Stimulated activated CD4-positive, alpha-beta T cell treated with anti-CD3 and anti-CD28 coated beads, Interleukin-4, amount 100 ng/mL, for 1 hour (primary cell): ENCODE measurements at places on chromosomes 4 and X.

DNA sequence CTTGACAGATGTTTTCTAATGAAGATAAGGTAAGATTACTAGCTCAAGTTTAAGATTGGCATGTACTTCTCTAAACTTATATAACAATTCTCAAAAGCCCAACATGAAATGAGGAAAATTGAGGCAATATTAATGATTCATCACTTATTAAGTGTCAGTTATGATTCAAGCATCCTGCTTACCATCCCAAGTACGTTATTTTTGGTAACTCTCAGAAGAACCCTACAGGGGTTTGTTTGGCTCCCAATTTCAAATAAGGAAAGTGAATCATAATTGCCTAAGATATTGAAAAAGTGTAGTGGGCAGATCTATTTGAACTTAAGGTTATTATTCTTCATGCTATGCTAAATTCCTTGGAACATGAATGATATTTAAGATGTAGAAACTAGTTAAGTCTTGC lies 387.9 kb upstream of the TENM3 start:
- no peak for DNase-seq

DNA sequence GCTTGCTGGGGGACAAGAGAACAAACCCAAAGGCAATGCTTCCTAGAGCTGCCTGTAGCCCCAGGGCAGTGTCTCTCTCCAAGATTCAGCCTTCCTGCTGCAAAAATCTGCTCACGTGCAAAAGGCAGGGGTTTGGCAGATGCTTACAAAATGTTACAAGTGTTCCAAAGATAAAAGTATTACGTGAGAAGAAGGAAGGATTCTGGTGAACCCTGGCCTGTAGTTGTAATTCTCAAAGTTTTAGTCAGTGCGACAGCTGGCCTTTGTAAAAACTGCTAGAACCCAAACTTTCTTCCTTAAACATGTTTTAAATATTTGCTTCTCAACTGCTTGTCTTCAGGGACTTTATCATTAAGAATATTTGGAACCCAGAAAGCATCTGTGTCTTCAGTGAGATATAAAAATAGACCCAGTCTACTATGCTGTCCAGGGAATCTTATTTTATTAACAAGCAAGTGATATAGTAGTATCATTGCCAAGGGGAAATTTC lies 232.3 kb downstream of the FRMPD4 start:
- DNase-seq, result no peak

DNA sequence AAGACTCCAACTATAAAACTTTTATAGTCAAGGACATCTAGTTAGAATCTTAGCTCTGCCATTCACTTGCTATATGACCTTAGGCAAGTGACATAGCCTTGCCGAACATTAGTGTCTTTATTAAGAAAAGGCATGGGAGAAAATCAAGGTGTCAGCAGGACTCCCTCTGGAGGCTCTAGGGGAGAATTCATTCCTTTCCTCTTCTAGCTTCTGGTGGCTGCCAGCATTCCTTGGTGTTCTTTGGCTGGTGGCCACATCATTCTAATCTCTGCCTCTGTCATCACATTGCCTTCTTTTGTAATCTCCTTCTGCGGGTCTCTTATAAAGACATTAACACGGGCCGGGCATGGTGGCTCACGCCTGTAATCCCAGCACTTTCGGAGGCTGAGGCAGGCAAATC lies 99.8 kb downstream of the PPP1R2C start:
- DNase-seq, result no peak

DNA sequence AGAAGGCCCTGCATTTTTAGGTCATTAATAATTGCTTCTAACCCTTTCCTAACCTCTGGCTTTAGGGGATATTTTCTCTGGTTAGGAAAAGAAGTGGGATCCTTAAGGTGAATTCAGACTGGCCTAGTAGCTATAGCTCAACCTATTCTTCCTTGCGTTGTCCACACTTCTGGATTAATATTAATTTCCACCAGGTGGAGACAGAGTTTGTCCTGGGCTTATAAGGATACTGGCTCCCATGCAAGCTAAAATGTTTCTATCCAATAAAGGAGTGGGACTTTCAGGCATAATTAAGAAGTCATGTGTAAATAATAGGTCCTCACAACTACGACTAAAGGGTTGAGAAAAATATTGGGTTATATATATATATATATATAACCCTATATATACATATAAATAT lies 860.0 kb upstream of the POU3F4 start:
- no peak for DNase-seq

DNA sequence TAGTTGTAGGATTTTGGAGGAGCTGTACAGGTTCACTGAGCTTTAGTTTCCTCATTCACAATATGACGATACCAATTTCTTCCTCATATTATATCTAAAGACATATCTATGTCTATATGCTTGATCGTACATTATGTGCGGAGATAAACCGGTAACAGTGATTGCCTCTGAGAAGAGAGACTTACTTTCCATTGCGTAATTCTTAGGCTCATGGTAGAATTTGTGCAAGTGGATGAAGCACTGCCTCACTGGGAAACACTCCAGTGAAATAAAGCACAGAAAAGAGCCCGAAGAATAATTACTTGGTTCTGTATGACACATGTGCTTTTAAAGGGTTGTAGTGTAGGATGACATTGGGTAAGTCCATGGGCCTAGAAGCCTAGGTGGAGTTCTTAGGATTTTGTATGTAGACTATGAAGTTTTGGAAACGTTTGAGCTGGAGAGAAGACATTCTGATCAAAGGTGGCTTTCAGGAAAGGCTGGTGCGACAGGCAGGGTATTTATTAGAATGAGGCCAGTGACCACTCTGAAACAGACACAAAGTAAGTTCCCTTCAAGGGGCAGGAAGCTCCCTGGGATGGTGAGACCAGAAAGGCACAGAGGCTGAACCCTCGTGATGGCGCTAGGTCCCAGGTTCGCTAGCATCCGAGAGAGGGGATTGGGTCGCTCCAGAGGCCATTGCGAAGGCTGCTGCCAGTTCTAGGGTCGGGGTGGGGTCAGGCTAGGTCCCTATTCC lies 649 bp upstream of the VBP1 start:
- no peak for DNase-seq

- DNase-seq, result no peak
Measured at GRCh38 chr4:41949531-41949930, 14.3 kb downstream of the TMEM33 start.

GRCh38 chr4:104728380-104729122 lies 233.9 kb upstream of the CXXC4 start:
- DNase-seq, result no peak

DNA sequence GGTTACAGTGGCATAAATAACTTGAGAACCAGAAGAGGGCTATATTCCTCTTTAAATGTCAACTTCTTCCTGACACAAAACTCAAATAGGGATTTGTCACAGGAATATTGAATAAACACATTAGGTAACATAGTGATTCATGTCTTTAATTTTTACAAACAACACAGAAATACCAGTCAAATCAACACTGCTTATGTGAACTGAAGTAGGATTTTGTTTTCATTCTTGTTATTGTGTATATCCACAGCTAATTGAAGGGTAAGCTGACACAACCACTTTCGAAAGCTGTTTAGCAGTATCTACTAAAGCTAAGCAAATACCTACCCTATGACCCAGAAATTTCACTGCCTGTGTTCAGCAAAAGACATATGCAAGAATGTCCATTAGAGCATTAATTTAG lies 120.4 kb upstream of the EOLA2 start:
- no peak for DNase-seq

GRCh38 chr4:53315300-53315699 lies 50.6 kb downstream of the SCFD2 start:
- no peak for DNase-seq

DNA sequence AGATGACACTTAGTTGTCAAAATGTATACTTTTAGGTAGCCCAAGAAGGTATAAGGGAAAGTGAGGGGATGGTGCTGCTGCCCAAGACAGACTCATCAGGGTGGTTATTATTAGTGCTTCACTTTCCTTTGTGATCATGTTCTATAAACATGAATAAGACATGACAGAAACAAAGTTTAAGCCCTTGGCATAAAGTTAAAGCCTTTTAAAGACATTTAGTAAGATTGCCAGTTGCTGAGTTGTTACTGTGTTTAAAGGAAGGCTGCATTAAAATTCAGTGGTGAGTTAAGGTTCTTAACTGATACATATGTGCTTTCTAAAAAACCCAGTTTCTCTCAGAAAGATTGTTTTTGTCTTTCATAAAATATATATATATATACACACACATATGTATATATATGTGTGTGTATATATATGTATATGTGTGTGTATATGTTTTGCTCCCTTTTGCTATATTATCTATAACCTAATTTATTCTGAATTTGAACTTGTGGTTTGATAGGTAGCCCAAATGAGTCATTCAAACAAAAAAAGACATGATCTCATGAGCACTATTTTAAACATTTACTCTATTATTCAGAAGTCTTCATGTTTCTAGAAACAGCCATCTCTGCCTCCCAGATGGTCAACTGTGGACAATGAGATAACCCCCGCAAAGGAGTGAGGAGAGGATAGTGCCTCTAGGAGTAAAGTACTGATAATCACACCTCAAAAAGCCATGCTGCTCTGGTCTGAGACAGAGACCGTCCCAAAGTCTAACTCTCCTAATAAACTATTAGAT lies 98.1 kb upstream of the OTUD4 start:
- DNase-seq, result no peak

DNA sequence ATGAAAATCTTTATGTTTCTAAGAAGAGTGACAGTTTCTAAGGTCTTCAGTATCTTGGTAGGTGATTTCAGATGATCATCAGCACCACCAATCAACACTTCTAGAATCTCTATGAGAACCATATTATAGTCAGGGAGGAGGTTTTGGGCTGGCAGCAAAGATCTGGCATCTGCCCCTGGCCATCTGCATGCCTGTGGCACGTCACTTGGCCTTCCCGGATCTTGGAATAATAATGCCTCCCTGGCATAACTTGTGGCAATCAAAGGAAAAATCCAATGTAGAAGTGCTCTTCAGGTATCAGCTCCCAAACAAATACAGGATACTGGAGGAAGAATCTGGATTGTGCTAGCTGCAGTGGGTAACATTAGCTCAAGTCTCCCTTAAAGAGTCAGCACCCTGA lies 57.3 kb downstream of the RASL11B start:
- DNase-seq, result no peak

GRCh38 chrX:139554991-139555675 lies 24.6 kb downstream of the F9 start:
- no peak for DNase-seq

DNA sequence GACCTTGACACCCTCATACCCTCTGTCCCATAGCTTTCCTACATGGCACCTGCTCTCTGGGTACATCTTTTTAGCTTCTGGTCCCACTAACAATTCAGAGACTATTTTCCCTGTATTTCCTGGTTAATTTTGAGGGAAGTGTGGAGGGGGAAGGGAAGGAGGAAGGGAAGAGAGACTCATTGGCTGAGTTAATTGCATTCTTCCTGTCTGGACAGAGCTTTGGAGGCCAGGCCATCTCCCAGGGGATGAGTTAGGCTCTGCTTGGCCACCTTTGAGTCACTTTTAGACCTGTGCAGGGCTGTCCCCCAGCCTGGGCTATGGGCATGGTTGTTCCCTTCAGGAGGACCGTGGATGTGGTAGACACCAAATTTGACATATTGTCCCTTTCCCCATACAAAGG lies 167.9 kb upstream of the PGRMC2 start:
- DNase-seq, result no peak

- no peak for DNase-seq
Measured at GRCh38 chr4:185965426-185966384, 103.3 kb upstream of the TLR3 start.

DNA sequence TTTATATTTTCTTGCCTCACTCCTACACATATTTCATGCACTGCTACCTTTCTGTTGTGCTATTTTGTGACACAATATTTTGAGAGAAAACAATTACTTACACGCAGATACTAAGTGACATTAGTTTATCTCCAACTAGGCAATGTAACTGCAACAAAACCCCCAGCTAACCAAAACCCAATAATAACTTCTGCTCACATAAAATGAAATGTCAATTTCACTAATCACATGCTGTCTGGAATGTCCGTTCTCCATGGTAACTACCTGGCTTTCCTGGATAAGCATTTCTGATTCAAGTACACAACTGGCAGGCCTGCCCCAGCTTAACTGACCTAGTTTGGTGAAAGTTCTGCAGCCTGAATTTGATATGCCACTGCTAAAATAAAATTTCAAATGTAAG lies 313.5 kb downstream of the TMA16 start:
- DNase-seq, result no peak

DNA sequence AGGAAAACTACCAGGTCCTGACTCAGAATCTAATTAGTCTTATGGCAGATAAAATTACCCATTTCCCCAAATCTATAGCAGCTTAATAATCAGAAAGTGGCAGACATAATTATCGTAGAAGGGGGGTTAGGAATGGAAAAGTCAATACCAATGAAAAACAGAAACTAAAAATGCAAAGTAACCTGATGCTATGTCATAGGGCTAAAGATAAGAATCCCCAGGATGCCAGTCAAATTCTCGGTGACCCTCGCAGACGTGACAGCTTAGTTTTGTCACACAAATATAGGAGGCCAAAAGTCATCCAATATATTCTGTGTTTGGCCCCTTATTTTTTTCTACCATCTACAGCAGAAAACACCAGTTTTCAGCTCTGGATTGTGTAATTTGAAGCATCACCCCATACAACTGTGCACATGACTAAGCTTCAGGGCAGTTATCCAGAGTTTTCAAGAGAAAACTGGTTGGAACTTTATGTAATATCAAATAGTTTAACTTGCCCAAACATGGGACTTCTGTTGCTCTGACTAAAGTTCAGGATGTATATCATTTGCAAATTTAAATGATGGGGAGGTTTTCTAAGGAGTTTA lies 30.9 kb downstream of the RASSF6 start:
- no peak for DNase-seq

DNA sequence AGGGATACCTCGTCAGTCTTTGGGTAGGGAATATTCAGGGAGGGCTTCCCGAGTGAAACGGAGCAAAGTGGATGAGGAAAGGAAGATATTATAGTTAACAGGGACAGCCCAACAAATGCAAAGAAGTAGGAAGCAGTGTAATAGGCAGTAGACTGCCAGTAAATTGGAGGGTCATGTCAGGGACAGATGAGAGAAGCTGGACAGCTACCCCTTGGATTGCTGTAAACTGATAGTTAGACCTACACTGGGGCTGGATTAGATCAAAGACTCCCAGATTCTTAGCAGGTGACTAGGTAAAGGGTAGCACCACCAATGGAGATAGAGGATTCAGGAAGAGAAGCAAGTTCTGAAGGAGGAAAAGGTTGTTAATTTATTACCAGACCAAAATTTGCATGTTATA lies 48.0 kb downstream of the NPNT start:
- no peak for DNase-seq

- DNase-seq, result no peak
Measured at GRCh38 chrX:2855761-2856160, 27.0 kb downstream of the GYG2 start.

DNA sequence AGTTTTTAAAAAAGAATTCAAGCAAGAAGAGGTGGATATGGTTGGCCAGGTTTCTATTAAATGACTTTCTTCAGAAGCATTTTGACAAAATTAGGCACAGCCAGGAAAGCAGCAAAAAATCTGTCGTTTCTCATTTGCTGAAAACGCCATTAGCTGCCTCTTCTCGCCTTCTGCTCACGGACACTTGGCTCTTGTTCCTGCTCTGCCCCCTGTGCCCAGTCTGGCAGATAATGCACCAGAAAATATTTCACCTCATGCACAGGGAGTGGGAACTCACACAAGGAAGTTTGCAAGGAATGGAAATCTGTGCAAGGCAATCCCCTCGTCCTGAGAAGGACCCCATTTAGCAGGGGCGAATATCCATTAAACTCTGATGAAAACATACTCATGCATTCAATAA lies 260.0 kb downstream of the PACRGL start:
- DNase-seq, result no peak
